ENCODE measurements at places on chromosomes 1 and 21.

DNA sequence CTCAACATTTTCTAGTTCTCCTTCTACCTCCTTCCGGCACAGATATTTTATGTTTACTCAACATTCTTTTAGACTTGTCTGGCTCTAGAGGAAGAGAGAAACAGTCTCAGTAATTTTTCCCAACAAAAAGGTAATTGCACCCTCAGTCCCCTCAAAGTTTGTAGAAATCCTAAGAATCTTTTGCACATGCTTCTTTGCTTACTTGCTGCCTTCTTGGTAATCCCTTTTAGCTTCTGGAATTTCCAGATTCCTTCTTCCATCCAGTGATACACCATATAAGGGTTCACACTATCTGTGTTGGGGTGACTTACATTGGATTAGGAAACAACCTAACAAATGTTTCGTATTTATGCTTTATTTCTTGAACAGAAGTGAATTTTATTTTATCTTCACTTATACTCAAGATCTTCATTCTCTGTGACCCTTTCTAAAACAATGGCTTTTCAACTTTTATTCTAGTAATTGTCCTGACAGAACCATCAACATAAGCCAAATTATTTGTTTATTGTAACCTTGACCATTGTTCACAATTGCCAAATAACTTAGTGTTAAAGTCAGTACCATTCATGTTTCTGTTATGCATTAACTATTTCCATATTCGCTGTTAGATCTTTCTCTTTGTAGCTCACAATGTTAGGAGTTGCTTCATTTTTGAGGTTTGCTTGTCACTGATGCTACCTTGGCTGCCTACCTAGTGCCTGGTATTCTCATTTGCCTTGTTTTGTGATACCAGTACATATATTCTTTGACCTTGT, 238.1 kb downstream of the HMCN1 start:
- no peak for DNase-seq

DNA sequence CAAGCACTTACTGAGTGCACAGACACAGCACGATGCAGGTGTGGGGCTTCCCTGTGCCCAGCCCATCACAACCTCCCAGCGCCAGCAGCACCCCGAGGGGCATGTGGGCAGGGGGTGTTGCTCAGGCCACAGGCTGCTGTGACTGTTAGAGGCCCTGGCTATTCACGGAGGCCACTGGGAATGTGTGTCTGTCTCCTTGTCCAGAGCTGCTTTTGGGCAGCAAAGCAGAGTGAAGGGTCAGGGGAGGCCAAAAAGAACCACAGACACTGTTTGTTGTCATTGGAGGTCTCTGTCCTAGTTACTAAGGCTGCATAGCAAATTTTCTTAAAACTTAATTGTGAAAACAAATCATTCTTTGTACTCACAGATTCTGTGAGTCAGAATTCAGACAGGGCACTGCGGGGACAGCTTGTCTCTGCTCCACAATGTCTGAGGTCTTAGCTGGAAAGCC, 49.6 kb downstream of the TNFRSF8 start:
- peak; percentile 19 for DNase-seq

- no peak for DNase-seq
These were observed 17.0 kb downstream of the CFAP74 start for GRCh38 chr1:1986451-1987141.

DNA sequence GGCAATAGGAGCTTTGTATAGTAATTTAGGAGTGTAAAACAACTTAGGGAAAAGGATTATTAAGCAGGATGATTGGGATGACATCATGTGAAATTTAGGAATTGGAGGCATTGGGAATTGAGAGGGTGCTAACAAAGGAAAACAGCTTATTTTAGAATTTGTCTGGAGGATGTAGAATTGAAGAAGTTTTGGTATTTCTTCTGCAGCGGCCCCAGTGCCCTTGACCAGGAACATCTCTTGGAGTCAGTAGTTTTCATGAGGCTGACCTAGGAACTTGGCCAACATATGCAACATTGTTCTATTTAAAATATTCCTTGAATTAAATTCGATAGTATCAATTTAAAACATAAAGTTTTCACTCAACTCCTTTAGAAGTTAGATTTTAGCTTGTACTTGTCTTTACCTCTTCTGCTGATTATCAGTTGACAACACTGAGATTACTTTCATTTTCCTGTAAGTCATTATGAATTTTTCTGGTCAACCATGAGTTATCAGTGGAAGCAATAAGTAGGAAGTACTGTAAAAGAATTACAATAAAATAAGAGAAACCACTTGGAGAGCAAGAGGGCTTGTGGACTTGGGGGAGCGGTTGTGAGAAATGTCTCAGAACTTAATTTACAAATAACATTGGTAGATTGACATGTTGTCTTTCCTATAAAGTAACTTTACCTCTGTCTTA, 52.8 kb downstream of the DYRK1A start:
- no peak for DNase-seq

DNA sequence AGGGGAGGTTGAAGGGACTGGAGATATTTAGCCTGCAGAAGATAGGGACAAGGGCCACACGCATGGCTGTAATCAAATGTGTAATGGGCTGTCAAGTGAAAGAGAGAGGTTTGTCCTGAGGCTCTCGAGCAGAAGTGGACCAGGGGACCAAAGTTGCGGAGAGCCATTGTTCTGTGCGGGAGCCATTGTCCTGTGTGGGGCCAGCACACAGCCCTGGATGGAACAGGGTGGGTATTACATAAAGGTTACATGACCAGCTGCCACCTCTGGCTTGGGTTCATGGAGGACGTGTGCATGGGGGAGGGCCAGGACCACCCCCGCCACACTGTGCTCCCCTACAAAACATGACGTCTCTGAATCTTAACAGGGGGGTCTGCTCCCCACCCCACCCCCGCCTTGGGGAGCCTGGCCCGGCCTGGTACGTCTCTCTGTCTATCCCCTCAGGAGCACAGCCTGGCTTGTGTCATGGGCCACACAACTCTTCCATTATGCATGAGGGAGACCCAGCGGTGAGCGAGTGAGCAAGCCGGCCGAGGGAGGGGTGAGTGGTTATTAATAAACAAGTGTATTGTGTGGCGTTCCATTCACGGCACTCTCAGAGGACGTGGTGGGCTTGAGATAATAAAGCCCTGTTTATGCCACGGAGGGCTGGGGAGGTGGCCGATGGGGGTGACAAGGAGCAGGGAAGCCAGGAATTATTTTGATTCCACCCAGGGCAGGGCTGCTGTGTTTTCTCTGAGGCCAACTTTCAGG, at the start of gene NFASC:
Gene NFASC, plus strand, starts transcription at position 703 of the 753 bp plus-strand sequence. CDS start 73,454 bp downstream, outside the sequence.
- DNase-seq: no peak
